Epithelial cell of esophagus (primary cell): ENCODE measurements at places on chromosomes 16 and 17.

- DNase-seq, result no peak
Measured at GRCh38 chr17:58096892-58097291, 13.7 kb downstream of the DYNLL2 start.

DNA sequence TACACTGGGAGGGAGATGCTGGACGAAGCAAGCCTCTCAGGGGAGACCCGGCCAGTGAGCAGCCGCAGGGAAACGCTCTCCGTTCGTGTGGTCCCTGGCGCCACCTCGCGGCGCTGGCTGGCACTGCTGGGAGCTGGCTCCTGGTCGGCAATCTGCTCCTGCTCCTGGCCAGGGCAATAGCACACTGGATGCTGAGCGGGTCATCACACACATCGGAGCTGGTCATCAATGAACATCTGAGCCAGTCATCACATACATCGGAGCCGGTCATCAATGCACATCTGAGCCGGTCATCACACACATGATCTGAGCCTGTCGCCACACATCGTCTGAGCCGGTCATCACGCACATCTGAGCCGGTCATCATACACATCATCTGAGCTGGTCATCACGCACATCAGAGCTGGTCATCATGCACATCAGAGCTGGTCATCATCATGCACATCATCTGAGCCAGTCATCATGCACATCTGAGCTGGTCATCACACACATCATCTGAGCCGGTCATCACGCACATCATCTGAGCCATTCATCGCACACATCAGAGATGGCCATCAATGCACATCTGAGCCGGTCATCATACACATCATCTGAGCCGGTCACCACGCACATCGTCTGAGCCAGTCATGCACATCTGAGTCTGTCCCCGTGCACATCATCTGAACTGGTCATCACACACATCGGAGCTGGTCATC lies 217.3 kb downstream of the RBFOX3 start:
- peak; percentile 62 for DNase-seq

- DNase-seq, result no peak
Measured at GRCh38 chr17:65017207-65017774, 39.2 kb downstream of the GNA13 start.

DNA sequence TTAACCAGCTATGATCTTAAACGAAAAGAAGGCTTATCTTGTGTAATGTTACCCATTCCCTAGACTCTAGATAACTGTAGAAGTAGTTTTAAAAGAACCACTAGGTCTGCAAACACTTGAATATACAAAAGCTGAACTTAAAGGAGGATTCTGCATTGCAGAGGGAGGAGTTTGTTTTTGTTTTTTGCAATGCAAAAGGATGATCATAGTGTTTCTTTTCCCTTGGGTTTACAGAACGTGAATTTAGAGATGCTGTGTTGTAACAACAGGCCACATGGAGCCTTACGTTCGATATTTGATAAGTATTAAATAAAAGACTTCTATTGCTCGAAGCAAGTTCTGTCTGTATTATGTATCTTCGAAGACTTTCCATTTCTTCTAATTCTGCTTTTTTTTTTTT lies 77.6 kb downstream of the CHD9 start:
- DNase-seq, result no peak

- peak; percentile 66 for DNase-seq
Measured at GRCh38 chr16:70267516-70267915, 15.8 kb upstream of the EXOSC6 start.

DNA sequence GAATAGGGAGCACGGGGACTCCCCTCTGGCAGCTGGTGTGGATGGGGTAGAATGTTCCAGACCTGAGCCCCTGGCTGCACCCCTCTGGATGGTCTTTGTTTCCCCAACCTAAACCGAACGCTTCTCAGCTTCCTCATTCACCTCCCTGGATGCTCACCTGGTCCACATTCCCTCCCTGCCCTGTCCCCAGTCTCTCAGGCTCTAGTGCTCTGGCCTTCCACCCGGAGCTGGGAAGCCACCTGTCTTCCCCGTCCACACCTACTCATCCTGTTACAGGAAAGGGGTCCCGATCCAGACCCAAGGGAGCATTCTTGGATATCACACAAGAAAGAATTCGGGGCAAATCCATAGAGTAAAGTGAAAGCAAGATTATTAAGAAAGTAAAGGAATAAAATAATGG lies 73.5 kb downstream of the CYLD start:
- no peak for DNase-seq

DNA sequence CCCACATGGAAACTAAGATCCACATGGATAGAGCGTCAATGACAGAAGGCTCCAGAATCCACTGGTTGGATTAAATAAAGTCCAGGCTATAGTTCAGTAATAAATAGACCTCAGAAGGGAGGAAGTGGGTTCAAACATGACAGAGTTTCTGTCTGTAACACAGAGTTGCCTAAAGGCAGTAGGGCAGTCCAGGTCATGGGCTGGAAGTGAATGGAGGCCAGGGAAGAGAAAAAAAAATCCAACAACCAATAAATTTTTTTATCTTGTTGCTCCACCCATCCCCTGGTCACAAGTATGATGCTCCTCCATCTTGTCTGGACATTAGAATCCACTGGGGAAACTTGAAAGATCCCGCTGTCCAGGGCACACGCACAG lies 92.4 kb downstream of the RGS9 start:
- no peak for DNase-seq

DNA sequence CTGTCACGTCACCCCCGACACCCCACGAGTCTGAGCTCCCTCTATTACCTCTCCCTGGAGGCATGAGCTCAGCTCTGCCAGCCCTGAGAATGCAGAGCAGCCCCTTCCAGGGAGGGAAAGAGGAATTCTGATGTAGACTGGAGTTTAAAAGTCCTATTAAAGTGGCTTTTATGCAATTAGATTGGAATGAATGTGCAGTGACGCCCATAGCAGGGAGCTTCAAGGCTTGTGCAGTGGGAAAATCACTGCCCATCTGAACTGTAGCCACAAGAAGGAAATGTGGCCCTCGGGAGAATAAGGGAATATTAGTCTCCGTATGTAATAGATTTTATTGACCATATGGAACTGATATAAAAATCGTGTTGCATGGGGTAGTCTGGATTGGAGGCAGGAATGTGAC lies 66.9 kb downstream of the ZNF423 start:
- no peak for DNase-seq

DNA sequence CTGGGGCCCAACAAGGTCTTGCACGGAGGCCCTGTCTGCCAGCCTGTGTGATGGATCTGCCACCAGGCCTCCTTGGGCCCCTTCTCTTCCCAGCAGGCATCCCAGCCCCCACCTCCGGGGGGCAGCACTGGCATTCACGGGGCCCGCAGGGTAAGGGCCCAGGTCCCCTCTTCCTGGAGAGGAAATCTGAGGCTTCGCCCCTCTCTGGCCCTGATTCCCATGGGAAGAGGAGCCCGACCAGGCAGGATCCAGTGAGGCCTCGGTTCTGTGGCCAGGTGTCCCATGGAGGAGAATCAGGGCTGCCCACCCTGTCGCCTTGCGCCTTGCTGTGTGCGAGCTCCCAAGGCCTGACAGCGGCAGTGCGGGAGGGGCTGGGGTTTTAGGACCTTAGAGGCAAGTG lies 48.4 kb downstream of the PDPK1 start:
- no peak for DNase-seq

DNA sequence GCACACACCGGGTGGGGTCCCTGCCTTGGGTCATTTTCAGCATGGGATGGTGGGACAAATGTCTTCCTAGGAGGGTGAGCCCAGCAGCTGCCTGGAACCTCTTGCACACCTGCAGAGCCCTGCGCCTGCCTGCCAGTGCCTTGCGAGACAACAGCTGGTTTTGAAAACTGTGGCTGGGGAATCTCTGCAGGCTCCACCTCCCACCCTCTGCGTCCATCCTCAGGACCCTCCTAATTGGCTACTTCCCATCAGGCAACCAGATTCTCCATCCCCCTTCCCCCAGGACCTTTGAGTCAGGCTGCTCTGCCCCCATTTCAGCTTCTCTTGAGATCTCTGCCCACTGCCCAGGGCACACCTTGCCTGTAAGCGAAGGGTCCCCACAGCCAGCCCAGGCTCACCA lies 26.6 kb downstream of the PEMT start:
- no peak for DNase-seq

DNA sequence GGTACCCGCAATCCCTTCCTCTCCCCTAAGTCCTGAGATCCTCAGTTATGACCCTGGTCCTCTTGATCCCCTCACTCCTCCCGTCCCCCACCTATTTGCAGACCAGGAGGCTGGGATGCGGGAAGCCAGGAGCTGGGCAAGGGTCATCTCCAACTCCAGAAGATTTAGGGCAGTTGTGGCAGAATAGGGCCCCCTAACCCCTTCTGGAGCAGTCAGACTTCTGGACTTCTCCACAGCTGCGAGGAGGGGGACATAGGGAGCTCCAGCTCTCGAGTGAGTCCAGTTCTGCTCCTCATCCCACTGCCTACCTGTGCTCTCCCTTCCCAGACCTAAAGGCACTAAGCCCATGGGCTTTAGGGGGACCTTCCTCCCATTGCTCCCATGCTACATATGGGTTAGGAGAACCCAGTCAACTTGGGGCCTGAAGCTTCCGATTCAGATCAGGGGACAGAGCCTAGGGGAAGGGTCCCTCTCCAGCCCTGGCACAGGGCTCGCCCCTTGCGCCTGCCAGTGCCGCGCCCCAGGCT lies 1.3 kb downstream of the WNK4 start:
- DNase-seq, result no peak

DNA sequence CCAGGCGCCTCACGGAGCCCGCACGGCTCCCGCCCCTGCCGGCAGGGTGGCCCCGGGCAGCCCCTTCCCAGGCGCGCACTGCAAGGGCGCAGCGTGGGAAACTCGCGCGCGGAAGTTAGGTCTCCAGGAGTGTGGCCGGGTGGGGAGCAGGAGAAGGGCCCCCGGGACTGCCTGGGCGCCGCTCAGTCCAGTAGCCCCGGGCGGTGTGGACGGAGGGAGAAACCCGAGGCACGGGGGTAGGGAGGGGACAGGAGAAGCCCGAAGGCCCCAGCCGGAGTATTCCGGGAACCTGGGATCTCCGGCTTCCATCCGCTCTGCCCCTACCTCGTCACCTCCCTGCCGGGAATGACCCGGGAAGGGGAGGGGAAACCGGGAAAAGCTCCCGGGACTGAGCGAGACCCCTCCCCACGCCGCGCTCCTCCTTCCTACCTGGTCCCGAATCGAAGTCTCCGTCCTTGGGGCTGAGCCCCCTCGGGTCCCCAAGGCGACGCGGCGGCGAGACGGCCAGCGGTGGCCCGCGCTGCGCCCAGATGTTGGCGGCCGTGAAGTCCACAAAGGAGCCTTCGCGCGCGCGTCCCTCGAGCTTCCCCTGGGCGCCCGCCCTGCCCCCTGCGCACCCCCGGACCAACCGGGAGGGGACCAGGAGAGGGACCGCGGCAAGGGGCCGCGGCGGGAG lies 418 bp downstream of the SOCS3 start:
- no peak for DNase-seq

DNA sequence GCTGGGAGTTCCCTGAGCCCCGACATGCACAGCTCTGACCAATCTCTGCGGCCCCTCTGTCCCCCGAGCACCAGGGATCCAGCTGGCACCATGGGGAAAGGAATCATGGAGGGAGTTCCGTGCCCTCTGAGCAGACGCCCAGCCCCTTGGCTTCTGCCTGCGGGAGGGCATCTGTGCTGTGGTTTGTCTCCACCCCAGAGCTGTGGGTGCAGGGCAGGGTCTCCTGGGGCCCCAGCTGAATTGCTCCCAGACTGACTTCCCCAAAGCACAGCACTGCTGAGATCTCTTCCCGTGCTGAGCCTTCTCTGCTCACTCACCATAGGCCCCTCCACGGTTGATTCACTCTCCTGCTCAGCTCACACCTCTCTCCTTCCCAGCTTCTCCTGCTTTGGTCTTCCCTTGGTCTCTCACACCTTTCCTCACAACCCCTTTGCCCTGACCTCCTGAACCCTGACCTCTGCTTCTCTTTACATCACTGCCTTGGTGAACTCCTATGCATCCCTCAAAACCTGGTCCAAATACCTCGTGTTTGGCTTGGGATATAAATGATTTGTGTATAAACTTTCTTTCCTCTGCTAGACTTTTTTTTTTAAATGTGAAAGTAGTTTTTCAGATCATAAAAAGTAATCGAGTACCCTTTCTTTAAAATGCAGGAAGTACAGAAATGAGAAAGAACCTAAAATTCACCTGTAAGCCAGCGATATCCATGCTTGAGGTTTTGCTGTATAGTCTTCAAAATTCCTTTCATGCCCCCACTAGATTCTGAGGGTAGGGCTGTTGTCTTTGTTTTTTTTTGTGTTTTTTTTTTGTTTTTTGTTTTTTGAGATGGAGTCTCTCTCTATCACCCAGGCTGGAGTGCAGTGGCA lies 265.3 kb downstream of the SEC14L1 start:
- no peak for DNase-seq

- no peak for DNase-seq
Measured at GRCh38 chr17:67974185-67974584, 22.1 kb downstream of the C17orf58 start.

DNA sequence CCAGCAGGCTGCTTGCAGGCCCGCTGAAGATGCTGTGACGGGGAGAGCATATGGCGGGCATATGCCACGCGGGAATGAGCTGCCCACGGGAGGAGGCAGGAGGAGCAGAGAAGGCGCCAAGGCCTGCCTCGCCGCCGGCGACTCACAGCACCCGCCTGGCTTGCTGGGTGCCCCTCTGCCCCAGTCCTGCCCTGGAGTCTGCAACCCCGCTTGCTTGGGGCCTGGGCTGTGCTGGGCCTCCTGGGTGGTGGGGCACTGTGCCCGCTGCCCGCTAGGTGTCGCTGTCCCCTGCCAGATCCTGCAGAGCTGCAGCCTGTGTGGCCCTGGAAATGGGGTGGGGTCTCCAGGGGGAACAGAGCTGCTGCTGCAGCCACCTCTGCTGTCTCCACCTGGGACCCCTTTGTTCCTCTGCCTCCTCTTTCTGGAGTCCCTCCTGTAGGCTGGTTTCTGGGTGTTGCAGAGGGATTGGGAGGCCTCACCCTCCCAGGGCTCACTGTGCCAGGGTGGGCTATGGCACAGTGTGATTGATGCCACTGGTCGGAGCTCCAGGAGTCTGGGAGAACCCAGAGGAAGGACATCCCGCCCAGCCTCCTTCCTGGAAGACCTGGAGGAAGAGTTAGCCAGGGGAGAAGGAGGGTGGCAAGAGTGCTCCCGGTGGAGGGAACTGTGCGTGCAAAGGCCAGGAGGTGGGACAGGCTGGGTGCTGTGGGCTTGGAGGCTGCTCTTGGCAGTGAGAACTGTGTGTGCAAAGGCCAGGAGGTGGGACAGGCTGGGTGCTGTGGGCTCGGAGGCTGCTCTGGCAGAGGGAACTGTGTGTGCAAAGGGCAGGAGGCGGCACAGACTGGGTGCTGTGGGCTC lies 141.0 kb upstream of the CIBAR2 start:
- DNase-seq, result peak; percentile 43
